ENCODE measurements at places on chromosomes 4 and X.

DNA sequence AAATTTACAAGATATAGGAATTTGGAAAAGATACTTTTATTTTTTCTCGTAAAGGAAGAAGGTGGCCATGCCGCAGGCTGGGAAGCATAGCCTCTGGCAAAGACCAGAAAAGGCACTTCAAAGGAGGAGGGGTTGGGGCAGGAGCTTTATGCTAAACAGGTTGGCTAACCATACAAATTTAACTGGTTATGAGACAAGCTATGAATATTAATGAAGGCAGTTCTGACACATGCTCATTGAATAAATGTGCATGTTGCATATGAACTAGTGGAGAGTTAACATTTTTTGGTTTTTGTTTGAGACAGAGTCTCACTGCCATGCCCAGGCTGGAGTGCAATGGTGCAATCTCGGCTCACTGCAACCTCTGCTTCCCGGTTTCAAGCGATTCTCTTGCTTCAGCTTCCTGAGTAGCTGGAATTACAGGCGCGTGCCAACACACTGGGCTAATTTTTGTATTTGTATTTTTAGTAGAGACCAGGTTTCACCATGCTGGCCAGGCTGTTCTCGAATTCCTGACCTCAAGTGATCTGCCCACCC lies 36.5 kb downstream of the GALNTL6 start:
- no peak for DNase-seq

- DNase-seq: no peak
Observed at GRCh38 chrX:12223650-12224049, 85.4 kb downstream of the FRMPD4 start.

DNA sequence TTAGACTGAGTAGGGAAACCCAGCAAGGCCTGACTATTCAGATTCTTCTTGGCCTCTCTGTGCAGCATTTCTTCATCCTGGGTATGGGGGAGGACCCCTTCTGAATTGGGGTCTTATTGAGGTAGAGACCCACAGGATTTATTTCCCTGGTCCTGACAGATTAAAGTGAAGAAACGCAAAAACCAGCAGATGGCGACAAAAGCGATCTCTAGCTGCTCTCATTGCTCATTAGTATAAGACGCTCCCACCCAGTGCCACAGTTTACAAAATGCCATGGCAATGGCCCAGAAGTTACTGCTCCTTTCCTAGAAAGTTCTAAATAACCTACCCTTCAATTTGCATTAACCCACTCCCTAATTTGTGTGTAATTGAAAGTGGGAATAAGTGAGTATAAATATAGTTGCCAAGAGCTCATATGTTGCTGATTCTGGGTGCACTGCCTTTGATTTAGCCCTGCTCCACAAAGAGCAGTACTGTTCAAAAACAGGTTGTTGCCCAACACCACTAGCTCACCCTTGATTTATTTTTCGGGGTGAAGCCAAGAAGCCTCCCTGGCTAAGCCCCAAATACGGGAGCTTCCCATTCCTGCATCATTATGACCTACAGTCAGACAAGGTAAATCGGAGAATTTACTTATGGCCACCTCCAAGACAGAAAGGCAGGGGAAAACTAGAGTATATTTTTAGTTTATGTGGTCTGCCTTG lies 3.7 kb upstream of the BEX4 start:
- no peak for DNase-seq

DNA sequence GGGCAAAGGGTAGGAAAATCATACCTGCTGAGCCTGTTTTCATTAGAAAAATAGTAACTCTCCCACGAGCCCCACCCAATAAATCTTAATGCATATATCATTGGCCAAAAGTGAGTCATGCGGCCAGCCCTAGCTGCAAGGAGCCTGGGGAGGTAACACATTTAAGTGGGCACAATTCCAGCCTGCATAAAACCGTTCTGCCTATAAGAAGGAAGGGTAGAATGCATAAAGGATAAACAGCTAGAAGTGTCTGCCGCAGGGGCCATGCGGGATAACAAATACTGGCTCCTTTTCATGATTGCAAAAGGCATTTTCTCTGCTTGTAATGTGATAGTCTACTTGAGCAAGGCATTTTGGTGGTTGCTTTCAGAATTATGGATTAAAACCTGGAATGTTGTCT lies 37.1 kb downstream of the EFHC2 start:
- no peak for DNase-seq

- DNase-seq: no peak
Observed at GRCh38 chr4:55854129-55854528, 681 bp downstream of the EXOC1 start.

- DNase-seq: no peak
Observed at GRCh38 chrX:147953976-147954375, 27.2 kb upstream of the FMR1NB start.

DNA sequence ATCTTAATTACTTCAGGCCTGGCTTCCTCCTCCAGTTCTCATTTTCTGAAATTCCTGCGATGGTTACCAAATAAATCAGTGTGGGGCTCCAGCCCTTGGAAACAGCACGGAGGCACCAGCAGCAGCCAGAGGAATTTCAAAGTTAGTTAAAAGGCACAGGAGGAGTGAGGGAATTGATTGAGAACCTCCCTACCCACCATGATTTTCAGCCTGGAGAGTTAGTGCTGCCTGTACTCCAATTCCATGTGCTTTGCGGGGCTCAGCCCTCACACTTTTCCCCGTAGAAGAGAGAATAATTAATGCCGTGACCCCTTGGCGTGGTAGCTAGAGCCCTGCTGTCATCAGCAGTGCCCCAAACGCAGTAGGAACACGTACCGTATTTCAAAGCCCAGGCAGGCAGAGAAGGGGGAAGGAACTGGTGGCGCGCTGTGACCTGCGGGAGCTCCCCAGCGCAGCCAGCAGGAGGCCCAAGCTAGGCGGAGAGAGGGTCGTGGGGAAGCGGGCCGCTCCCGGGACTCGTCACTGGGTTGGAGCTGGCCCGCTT lies 84.0 kb upstream of the IGFBP7 start:
- DNase-seq: no peak

GRCh38 chrX:139909712-139910111 lies 23.1 kb downstream of the ATP11C start:
- DNase-seq: no peak

DNA sequence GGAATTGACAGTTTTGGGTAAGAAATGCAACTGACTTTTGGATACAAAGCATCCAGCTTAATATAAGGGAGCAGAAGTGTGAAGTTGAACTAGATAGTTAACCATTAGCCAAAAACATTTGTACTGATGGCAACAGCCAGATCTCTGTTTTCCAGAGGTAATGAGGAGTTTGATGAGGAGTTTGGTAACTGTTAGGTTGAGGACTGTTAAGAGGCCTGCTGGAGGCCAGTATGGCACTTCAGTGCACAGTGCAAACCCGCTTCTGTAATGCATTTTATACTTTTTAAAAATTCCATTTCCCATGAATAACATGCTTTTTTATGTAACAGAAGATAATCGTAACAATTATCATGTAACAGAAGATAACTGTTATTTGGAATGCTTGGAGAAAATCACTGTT lies 30.0 kb downstream of the CDKL5 start:
- no peak for DNase-seq

GRCh38 chr4:159258889-159259560 lies 156.1 kb downstream of the RAPGEF2 start:
- DNase-seq: no peak

GRCh38 chrX:123303429-123303828 lies 119.4 kb downstream of the GRIA3 start:
- DNase-seq: no peak

DNA sequence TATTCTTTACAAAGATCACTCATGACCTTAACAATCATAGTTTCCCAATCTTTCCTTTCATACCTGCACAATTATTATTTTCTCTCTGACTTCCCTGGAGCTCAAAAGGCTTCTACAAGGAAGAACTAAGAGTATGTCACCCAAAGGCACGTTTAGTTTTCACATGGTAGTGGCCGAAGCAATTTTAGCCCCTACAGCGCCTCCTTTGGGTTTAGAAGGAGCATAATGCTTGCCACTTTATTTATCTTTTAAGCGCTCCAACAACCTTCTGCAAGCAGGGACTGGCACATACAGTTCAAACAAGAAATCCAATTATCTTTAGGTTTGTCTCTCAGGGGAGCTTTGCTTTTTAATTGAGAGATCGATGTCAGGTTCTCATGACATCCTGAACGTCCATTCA lies 42.0 kb upstream of the IGSF1 start:
- DNase-seq: no peak

DNA sequence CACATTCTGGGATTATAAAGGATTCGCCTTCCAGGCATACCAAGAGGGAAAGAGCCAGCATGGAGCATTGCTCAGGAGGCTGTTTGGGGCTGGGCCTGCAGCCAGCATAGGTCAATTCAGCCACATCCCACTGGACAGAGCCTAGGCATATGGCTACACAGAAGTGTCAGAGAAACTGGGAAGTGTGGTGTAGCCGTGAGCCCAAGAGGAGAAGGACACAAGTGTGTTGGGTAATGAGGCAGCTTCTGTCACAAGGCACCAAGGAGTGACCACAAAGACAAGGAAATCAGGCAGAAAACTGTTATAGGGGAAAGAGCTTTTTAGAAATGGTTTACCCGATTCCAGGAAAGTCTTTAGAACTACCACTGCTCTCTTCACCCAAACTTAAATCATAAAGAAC lies 178.6 kb upstream of the TBL1X start:
- DNase-seq: no peak

DNA sequence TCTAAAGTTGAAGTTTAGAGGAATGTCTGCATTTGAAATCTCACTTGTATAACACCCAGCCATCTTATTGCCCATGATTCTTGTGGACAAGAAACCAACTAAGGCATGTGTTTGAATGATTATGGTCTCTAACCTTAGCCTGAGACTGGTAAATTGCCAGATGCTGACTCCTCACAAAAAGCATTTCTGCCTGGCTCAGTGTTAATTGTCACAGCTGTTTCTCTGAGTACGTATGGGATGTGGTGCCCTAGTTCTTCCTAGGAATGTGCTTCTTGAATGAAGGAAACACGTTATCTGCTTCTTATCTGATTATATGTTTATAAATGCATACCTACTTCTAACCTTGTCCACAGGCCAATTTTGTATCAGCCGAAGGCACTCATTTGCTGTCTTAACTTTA lies 63.1 kb upstream of the NDP start:
- DNase-seq: no peak

- no peak for DNase-seq
Observed at GRCh38 chrX:65932173-65933084, 107.5 kb downstream of the VSIG4 start.

- DNase-seq: no peak
Observed at GRCh38 chrX:25733148-25733547, 405.0 kb upstream of the MAGEB18 start.

GRCh38 chrX:137847376-137847775 lies 281.4 kb downstream of the ZIC3 start:
- no peak for DNase-seq

DNA sequence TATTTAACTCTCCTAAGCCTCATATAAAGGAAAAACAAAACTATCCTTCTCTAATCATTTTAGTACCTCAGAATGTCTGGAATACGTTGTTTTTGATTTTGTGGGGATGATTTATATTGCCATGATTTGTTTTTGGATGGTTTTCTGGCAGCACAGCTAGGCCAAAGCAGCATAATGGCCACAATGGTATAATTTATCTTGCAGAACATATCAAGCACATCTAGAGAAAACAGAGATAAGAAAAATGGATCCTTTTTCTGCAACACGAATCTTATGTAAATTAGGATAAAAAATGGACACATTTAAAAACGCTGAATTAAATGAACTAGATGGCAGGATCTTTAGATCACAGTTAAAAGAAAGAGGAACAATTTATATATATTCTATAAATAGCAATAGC lies 269.9 kb upstream of the FAT4 start:
- no peak for DNase-seq

DNA sequence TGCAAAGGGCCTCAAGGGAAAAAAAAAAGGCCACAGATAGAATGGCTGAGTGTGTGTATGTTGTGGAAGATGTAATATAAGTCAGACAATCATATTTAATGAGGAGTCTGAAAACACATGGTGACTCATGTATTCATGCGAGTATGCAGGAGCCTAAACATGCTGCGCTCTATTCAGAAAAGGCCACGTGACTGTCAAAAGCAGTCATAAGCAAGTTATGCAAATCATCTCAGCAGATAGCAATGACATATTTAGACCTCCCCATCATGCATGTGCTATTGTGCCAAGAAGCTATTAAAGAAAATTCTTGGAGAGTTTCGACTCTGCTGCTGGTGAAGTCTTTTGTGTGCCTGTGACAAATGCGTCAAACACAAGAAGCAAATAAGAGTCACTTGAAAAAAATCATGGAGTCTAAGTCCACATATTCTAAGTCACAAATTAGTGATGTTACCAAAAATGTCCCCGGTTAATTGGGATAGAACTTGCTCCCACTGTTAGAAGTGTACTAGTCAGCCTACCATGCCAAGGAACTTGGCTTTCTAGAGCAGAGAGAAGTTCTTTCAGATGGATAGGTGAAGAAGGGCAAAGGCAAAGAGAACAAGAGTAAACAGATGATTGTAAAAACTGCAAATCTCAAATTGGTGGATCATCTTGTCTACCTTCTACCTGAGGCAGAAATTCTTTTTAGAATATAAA lies 5.0 kb downstream of the LNX1 start:
- DNase-seq: no peak

DNA sequence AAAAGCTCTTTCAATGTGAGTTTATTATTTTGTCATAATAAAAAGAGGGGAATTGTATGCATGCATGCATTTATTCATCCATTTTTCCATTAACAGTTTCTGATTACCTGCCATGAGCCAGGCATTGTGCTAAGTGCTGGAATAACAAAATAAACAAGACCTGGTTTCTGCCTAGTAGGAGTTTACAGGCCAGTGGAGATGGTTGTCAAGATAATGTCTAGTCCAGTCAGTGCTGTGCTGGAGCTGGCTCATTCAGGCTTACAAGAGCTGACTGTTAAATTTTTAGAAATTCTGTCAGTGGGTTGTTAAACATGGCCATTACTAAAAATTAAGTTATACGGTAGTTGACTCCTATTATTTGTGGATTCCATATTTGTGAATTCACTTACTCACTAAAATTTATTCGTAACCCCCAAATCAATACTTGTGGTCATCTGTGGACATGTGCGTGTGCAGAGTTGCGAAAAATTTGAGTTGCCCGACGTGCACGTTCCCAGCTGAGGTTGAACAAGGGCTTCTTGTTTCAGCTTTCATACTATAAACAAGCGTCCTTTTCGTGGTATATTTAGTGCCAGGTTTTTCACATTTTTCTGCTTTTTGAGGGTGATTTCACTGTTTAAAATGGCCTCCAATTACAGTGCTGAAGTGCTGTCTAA lies 172.3 kb upstream of the RPS6KA3 start:
- no peak for DNase-seq

All from activated T-helper 1 cell treated with anti-CD3 and anti-CD28 coated beads, Interleukin-2, amount 50 U/mL, for 16 hours (primary cell).